ENCODE measurements at places on chromosomes 2 and 18. TPM values are rescaled to one million over a fixed set of nuclear protein-coding genes. Genes with fewer than 3 reads are reported as not detected.

Gene MTIF2
- 16.8 TPM for polyA plus RNA-seq

Gene SLC38A11
- polyA plus RNA-seq: not detected

Gene PIEZO2
- polyA plus RNA-seq: not detected

Gene MYL12A
- polyA plus RNA-seq: 2,292 TPM

Gene DNAJC5G
- polyA plus RNA-seq: not detected
